ENCODE measurements at places on chromosomes 1 and 21.

- DNase-seq: no peak
Observed at GRCh38 chr1:192639607-192640368, 3.8 kb downstream of the RGS13 start.

DNA sequence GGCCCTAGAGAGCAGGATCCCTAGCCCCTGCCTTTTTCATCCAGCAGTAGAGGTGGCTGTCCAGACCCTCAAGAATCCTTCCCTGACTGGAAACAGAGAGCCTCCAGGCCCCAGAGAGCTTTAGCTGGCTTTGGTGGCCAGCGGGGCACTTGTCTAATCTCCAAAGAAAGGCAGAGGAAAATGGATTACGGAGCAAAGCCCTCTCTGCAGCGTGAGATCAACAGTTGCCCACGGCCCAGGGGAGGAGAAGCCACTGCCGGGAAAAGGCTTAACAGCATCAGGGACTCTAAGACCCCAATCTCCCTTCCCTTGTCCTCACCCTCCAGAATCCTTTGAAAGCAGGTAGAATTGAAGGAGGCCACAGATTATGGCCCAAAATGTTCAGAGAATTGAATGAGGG lies 35.8 kb upstream of the GRIK3 start:
- no peak for DNase-seq

GRCh38 chr1:207858281-207858680 lies 52.6 kb downstream of the CD34 start:
- DNase-seq: no peak

- peak; percentile 97 for DNase-seq
Observed at GRCh38 chr1:195934817-195935553, 673.3 kb downstream of the KCNT2 start.

DNA sequence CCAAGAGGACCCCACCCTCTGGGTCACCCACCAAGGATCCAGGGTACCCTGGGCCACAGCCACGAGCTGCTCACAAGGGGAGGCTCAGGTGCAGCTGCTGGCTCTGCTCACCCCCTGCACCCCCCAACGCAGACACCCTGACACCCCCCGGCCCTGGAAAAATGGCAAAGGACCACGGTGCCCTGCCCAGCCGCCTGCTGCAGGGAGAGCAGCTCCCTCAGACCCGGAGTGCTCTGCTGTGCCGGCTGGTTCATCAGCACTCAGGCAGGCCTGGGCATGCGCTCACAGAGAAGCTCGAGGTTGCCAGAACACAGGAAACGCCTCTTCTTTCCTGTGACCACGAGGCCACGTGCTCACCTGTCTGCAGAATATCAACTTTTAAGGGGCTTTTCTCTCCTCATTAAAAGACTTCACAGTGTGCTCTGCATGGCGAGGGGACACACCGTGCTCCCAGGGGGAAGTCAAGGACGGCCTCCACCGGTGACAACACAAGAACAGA lies 4.3 kb upstream of the C1QTNF12 start:
- DNase-seq: no peak

DNA sequence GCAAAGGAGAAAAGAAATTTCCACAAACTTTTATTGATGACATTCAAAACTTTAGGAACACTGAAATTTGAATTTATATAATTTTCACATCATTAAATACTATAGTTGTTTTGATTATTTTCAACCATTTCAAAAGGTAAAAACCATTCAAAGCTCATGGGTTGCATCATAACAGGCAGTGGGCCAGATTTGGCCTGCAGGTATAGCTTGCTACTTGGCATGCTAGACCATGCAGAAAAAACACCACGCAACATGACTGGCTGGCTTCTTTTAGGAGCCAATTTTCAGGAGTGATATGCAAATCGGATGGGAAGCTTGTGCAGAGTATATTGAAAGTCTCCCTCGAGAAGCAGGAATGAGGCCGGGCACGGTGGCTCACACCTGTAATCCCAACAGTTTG lies 144.8 kb downstream of the GLUL start:
- no peak for DNase-seq

- DNase-seq: peak; percentile 83
Observed at GRCh38 chr1:192045131-192045530, 113.1 kb upstream of the RGS18 start.

DNA sequence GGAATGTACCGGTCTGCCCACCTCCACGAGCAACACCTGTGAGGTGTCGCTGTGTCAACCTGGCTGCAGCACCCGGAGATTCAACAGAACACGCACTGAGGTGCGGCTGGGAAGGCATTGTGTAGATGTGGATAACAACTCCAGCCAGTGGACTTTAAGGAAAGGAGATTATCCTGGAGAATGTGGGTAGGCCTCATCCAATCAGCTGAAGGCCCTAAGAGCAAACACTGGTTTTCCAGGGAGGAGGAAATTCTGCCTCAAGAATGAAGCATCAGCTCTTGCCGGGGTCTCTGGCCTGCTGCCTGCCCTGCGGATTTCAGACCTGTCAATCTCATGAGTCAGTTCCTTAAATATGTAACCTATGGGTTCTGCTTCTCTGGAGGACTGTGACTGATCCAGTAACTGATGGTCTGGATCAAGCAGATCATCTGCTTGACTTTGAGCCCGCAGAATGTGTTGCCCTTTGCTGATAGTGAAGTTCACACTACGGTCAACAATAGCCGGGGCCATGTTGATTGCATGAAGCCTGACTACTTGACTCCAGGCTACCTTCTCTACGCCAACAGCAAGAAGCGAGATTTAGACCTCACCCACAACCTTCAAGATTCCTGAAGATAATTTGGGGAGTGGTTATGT lies 15.9 kb upstream of the PRDM15 start:
- DNase-seq: no peak

GRCh38 chr1:39164256-39164655 lies 40.2 kb upstream of the MACF1 start:
- DNase-seq: no peak

DNA sequence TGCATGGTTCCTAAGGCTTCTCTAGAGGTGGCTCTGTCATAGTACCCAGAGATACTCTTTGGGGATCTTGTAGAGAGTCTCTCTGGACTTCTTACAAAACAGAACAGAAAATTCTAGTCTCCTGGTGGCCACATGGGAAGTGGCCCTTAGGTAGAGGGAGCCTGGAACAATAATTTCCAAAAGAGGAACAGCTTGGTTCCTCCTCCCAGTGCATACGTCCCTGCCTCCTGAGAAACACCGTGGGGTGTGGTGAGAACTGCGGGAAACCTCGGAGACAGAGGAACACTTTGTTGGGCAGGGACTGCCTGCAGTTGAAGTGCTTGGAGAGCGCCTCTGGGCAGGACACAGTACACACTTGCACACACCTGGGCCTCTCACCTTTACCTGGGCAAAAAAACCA lies 38.8 kb upstream of the EPHA8 start:
- DNase-seq: no peak

DNA sequence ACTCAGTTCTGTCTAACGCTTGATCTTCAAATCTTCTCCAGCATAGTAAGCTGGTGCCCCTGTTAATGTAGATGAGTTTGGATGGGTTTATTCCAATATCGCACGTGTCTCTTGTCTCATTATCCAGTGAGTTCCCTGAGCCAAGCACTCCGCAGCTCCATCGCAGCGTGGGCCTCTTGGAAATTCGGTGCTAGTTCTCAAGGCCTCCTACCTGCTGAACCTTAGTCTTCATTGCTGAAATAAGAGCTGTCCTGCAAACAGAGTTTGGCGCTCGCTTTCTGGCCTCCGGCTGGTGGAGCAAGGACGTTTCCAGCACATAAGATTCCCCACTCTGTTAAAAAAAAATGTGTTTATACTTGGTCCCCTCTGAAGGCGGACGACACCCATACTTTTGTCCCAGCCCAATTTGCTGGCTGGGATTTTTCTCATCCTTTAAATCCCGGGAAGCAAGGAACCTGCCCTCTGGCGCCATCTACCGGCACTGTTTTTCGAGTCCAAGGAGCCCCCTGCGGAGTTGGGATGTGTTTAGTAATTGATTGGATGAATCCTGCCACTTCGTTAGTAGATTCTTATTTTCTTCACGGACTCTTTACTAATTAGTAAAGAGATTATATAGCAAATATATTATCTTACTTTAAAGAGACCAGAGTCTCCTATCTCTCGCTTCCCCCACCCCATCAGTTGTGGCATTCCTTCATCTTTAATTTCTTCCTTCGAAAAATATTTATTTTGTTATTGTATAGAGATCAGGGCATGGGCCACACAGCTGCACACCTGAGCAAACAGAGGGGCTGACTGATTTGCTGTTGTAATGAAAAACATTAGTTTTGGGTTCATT lies 14.7 kb downstream of the JUN start:
- no peak for DNase-seq

- DNase-seq: no peak
Observed at GRCh38 chr1:23417570-23417969, 7.0 kb downstream of the TCEA3 start.

GRCh38 chr1:53616927-53617326 lies 122.0 kb downstream of the GLIS1 start:
- no peak for DNase-seq

GRCh38 chr1:3730543-3731247 lies 21.6 kb upstream of the CCDC27 start:
- DNase-seq: no peak

DNA sequence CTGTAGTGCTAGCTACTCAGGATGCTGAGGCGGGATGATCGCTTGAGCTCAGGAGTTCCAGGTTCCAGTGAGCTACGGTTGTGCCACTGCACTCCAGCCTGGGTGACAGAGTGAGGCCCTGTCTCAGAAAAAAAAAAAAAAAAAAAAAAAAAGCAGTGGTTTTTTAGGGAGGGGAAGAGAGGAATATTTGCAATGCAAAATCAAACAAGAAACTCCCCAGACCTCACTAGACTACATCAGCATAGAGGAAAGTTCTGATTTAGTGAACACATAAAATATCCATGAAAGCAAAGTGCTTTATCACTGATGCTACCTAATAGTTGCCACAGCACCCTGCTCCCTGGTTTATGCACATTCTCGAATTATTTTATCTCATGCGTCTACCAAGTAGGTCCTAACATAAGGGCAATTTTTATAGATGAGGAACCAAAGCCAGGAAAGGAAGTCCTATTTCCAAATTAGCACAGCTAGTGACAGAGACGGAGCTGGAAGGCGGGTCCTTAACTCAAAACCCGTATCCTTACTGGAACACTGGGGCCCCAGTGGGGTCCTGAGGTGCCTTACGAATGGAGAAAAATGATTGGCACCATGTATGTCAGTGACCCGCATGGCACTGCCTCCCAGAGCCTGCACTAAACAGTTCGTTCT lies 50.7 kb upstream of the GPR157 start:
- no peak for DNase-seq

DNA sequence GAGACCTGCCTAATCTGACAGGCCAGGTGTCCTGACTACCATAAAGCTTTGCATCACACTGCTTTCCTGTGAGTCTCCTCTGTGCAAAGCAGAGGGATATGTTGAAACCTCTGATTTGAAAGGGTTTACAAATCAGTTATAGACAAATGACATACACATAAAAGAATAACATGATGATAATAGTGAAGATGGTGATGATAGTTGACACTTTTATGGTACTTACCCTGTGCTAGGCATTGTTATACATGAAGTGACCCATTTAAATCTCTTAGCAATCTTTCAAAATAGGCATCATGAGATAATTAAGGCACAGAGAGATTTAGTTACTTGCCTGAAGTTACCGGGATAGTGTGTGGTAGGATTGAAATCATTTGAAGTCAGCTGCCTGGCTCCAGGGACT lies 34.1 kb upstream of the PKN2 start:
- DNase-seq: no peak

GRCh38 chr1:74946388-74946787 lies 187.8 kb upstream of the LHX8 start:
- no peak for DNase-seq

DNA sequence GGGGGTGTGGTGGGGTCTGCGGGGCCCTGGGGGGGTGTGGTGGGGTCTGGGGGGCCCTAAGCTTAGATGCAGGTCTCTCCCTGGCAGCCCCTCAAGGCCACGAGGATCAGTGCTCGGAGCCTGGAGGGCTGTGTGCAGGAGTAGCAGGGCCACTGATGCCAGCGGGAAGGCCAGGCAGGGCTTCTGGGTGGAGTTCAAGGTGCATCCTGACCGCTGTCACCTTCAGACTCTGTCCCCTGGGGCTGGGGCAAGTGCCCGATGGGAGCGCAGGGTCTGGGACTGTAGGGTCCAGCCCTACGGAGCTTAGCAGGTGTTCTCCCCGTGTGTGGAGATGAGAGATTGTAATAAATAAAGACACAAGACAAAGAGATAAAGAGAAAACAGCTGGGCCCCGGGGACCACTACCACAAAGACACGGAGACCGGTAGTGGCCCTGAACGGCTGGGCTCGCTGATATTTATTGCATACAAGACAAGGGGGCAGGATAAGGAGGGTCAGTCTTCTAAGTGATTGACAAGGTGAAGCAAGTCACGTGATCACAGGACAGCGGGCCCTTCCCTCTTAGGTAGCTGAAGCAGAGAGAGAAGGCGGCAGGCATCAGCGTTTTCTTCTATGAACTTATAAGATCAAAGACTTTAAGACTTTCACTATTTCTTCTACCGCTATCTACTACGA lies 8.7 kb downstream of the RNF223 start:
- DNase-seq: no peak
